H4 (cell line): ENCODE measurements at places on chromosomes 6 and 20. TPM values are rescaled to one million over a fixed set of nuclear protein-coding genes. Genes with fewer than 3 reads are reported as not detected.

The HLA-DOB gene
- total RNA-seq = not detected in 2 replicates

The TMX4 gene
- 21.8 and 27.4 TPM in 2 replicates for total RNA-seq

The POPDC3 gene
- total RNA-seq = 35.9 and 42.4 TPM in 2 replicates

The BTBD9 gene
- 7.1 and 10.1 TPM in 2 replicates for total RNA-seq

DNA sequence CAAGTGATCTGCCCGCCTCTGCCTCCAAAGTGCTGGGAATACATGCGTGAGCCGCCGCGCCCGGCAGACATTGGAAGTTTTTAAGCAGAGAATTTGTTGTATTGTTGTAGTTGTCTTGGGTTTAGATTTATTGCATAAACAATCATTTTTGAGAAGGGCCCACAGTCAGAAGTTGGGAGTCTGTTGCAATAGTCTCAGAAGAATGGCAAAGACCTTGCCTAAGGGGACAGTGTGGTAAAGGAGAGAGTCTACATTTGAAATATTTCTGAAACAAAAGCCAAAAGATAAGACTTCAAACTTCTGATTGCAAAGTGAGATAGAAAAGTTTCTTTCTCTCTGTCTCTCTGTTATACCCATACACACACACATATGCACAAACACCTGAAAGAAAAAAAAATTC is 22.5 kb downstream of the HFE start:
- no peak for DNase-seq

DNA sequence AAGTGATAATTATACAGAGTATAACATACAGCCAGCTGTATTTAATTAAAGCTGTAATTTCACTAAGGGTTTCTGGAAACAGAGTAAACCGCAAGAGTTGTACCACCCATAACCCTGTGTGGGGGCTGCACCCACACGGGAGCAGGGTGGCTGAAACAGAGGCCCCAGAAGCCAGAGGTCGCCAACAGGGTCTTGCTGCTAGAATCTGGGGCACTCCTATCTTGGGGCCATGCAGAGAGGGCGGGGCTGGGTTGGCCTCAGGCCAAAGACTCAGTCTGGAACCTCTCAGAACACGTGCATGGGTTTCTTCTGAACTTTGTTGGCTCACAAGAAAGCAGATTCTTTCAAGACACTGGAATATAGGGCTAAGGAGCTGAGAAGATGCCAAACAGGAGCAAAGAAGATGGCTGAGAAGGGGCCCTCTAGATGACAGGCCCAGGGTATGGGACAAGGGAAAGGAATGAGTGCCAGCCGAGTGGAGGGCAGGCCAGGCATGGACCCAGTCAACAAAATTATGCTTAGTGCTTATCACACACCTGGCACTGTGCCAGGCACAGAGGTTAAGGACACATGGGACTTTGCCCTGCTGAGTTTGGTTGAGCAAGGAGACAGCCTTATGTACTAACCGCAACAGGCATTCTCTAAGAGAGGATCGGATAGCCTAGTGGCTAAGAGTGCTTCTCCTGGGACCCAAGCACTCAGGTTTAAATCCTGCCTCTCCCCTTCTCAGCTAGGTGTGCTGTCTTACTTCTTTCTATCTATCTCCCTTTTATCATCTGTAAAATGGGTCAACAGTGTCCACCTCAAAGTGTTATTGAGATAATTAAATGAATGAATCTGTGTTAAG is 96.6 kb upstream of the FOXP4 start:
- peak; percentile 51 for DNase-seq

GRCh38 chr6:99416226-99416625 is 8.9 kb downstream of the PNISR start:
- DNase-seq = no peak

DNA sequence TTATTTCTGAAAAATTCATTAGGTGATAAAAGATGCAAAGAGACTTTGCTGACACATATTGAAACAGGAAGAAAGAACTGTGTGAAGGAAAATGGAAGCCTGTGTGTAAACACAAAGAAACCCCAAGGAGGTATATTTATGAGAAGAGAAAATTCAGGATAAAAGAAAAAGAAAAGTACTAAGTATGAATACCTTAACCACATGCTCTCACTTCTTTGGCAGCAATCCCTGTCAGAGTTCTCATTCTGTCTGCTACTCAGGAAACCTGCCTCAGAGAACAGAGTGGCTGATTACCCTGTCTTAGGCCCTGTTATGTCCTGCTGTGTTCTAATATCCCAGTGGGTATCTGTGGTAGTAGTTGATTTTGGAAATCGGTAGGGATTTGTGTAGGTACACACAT is 457.9 kb downstream of the TBC1D32 start:
- no peak for DNase-seq
